Lung (tissue), 17 donors: ENCODE measurements at places on chromosomes 12 and 14.

DNA sequence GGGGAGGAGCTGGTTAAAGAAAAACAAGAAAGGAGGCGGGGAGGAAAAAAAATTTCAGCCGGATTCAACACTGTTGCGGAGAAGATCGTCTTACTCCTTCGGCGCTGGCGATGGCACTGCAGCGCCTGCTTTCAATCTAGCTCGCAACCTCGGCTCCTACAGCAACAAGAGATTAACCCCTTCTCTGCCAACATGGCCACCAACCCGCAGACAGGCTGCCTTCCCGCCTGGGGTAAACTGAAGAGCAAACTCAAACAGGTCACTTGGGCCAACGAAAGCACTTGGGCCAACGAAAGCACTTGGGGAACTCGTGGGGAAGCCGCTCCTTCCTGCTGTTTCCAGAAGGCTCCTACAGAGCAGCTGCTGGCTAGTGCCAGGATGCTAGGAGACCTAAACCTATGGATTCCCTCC, 73.7 kb downstream of the CIT start:
- peak; percentile 71 for DNase-seq
- H3K27me3 ChIP-seq: no peaks in the 10 kb centered on the region
- H3K36me3 ChIP-seq: no peaks in the 10 kb centered on the region
- no peak overlapping the region for H3K27ac ChIP-seq
- H3K4me3 ChIP-seq: no peak overlapping the region
- H3K4me1 ChIP-seq: no peaks in the 10 kb centered on the region

DNA sequence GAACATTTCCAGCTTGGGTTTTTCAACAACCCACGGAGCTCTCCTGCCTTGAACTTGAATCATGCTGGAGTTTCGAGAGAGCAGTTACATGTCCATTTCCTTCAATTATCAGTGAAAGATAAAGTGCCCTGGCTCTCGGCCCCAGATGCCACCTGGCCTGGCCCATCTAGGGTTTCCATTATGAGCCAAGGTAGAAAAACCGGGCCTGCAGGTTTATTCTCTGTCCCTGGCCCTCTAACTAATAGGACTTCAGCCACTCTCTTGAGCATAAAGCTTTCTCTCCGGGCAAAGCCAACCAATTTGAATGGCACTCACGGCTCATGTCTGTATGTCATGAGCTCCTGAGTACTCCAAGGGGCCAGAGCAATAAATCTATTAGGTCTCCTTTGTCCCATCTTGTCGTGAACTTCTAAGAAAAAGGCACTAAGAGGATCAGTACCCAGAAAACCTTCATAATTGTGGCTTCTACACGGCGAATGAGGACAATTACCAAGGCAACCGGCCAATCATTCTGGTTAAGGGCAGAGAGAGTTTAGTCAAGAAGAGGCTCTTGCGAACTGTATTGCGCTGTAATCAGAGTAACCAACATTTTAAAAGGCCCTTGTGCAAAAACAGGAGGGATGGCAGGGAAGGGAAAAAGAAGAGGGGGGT, 392.3 kb downstream of the MED13L start:
- no peak overlapping the region for H3K27ac ChIP-seq
- H3K4me1 ChIP-seq: no peaks in the 10 kb centered on the region
- DNase-seq: no peak
- no peaks in the 10 kb centered on the region for H3K27me3 ChIP-seq

DNA sequence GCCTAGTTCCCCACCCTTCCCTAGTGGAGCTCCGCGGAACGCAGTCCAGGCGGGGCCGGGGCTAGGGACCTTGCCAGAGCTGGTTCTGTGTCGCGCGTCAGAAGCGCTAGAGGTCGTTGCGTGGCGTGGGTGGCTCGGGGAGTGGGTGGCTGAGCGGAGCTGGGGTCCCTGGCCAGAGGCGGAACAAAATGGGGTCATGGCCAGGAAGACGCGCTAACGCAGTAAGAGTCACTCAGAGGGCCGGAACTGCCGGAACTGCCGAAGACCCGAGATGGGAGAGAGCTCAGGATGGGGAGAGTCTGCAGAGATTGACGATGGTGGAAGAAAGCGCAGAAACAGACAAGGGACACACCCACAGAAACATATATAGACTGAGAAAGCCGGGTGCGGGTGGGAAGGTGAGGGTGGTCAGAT, 4.8 kb downstream of the DGKA start:
- no peaks in the 10 kb centered on the region for H3K36me3 ChIP-seq
- no peaks in the 10 kb centered on the region for H3K27me3 ChIP-seq
- DNase-seq: peak; percentile 35
- H3K27ac ChIP-seq: no peak overlapping the region

- DNase-seq: peak; percentile 70
- peak overlapping the region; percentile 32 for H3K4me3 ChIP-seq
- peaks cover 50% of the 10 kb centered on the region for H3K27me3 ChIP-seq
- no peaks in the 10 kb centered on the region for H3K36me3 ChIP-seq
- no peak overlapping the region for H3K27ac ChIP-seq
- H3K4me1 ChIP-seq: no peaks in the 10 kb centered on the region
These were observed 62.6 kb downstream of the SMUG1 start for GRCh38 chr12:54126029-54126695.

DNA sequence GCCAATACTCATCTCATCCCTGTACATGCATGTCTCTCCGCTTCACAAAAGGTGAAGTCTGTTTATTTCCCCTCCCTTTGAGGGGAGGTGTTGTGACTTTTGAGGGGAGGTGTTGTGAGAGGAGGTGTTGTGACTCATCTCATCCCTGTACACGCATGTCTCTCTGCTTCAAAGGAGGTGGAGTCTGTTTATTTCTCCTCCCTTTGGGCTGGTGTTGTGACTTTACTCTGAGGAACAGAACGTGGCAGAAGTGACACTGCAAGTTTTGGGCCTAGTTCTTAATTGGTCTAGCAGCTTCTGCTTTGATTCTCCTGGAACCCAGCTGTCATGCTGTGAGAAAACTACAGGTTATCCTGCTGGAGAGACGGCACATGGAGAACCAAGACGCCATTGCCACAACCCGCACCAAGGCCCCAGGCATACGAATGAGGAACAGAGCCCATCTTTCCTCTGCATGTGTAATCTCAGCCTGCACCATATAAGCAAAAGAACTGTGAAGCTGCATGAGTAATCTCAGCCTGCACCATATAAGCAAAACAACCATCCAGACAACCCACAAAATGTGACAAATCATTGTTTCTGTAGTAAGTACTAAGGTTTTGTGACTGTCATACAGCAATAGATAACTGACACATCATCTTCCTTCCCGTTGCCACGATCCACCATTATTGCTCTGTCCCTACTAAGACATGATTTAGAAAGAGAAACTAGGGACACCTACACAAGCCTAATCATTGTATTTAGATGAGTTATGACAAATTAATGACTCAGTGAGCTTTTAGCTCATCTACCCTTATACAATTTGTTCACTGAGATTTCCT, 30.0 kb downstream of the GALNT4 start:
- no peaks in the 10 kb centered on the region for H3K4me1 ChIP-seq
- no peak overlapping the region for H3K4me3 ChIP-seq
- no peaks in the 10 kb centered on the region for H3K27me3 ChIP-seq
- H3K36me3 ChIP-seq: no peaks in the 10 kb centered on the region
